ENCODE measurements at places on chromosomes 5 and 9.
A peak's percentile ranks its signal among the peaks of the same experiment; 100 is the strongest.

DNA sequence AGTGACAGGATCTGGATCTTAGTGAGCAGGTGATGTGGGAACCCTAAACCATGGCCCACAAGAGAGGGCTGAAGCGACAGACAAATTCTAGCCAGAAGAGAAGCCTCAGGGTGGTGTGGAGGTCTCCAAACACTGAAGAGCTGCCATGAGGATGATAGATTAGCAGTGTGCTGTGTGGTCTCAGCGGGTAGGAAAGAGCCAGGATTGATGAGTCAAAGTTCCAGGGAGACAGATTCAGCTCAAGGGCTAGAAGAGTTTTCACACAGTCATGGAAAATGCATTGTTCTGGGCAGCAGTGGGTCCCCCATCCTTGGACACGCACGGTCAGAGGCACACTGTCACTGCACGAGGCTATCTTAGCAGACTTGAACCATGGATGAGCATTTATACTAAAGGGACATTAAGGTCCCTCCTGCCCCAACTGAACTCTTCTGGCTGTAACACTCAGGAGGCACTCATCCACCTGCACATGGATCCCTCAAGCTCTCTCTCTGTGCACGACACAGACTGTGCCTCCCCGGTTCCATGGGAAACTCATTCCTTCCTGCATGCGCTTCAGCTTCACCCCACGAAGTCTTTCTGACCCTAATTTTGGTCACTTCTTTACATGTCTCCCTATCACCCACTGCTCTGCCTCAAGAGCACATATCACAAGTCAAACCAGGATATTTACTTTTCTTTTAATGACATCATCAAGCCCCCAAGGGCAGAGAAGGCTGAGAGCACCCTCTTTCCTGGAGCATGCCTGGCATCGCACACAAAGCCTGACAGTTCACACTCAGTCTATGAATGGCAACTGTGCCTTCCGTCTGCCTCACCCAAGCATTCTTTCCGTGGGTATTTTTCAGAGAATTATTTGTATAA is 84.8 kb downstream of the TLE1 start:
- no peak for DNase-seq

DNA sequence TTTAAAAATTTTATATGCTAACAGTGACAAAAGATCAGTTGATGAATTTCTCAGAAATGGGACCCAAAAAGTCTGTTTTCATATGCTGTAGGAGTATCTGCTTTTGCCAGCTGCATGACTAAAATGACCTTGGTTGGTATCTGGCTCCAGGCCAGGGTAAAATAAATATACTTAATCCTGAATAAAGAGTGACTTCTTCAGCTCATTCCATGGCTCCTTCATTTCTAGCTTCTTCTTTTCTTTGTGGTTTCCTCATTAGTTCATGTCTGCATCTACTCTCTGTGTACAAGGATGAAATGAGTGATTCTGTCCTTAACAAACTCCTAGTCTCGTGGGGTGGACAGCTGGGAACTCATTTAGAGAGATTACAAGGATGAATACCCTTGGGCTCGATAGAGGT is 36.0 kb downstream of the RCL1 start:
- DNase-seq = no peak

DNA sequence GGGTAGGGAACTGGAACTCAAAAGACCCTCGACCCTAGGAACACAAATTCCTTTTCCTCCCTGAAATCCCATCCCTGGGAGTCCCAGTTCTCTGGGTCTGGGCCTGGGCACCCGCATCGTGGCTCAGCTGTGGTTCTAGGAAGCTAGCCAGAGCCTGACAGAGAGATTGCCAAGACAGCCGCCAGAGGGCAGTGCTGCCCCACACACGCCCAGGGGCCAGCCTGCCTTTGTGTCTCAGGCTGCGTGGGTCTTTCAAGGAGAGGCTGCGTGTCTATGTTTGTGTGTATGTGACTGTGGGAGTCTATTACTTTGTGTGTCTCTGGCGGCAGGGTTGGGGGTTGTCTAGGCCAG is 32.0 kb upstream of the TTLL11 start:
- DNase-seq = peak; percentile 80

DNA sequence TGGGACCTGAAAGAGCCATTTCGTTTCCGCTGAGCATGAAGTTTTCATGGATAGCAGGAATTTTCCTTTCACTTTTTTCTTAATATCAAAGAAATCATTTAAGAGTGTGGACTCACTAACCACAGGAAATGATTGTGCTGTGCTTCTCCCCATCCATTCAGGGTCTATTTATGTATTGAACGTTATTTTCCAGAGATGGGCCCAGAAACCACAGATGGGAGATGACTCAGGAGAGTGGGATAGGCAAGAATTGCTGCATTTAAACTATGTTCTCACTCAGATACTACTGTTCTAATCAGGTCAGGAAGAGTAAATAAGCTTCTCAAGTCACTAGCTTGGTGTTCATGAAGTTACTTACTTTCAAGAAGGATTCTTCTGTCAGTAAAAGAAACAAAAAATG is 763.8 kb downstream of the DTWD2 start:
- DNase-seq = no peak
